ENCODE measurements at places on chromosomes 12 and 14.

DNA sequence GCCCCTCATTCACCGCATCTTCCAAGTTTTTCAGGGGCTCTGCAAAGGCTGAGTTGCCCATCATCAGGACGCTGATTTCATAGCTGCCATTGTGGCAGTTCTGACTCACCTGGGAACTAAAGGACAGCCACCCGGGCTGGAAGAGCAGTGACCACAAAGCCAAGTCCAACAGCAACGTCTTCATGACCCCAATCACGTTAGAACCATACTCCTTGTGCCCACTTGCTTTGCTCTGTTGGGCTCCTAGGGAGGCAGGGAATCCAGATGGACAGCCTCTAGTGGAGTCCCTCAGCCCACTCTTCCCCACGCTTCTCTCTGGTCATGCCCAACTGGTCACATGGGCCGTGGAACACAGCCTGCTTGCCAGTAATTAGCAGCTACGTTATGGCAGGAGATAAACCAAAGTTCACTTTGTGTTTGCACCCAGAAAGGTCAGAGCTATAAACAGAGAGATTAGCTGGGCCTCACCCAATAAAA, at the start of gene GUCY2C:
Gene GUCY2C (minus strand): TSS at position 335 of the 477 bp plus-strand sequence. CDS start 151 bp downstream, at position 184.
- no peak for DNase-seq

DNA sequence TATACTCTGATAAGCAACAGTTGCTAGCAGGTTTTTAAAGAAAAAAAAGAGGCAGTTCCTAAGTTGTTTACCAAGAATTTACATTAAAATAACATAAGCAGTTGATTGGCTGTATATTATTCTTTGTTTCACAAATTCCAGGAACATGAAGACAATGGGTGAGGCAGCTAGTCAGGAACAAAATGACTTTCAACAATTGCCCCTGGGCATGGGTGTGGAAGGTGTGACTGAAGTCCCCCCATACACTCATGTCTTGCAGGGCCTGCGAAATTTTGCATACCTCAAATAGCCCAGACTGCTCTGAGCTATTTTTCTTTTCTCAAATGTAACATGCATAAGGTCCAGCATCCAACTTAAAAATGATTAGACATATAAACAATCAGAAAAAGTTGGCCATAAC, 267.2 kb upstream of the DIO3 start:
- DNase-seq = no peak

- no peak for DNase-seq
Observed at GRCh38 chr14:55347040-55347439, 64.6 kb downstream of the ATG14 start.

GRCh38 chr14:45068396-45068795, 15.5 kb upstream of the PRPF39 start:
- no peak for DNase-seq

Data from NCI-H187 treated with DMSO at 0.1 percent for 48 hours (cell line).